HepG2 (cell line): ENCODE measurements at places on chromosomes 12 and 14. TPM values are rescaled to one million over a fixed set of nuclear protein-coding genes. Genes with fewer than 3 reads are reported as not detected.

The DDX51 gene
- 3.5 and 10.1 TPM in 2 replicates for total RNA-seq

The KCNK13 gene
- total RNA-seq, result 0.29 and 0.31 TPM in 2 replicates

GRCh38 chr14:81485781-81486180, 47.9 kb downstream of the SEL1L start:
- no peaks in the 10 kb centered on the region for H3K27me3 ChIP-seq
- no peaks in the 10 kb centered on the region for H3K4me1 ChIP-seq
- no peak for DNase-seq

DNA sequence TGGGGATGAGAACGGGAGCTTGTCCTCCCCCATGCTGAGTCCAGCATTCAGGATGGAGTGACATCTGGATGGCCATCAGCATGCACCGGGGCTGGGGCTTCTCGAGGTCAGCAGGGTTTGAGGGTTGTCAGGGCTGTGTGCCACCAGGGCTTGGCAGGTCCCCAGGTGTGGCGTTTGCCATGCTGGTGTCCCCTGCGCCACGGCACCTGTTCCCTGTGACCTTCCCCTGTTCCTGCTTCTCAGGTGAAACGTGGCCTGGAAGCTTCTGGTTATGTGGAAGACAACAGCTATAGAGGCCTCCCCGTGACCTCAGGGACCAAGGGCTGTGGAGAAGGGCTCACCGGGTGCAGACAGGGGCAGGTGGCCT, 152.4 kb downstream of the KIF26A start:
- H3K27ac ChIP-seq, result no peak overlapping the region
- no peaks in the 10 kb centered on the region for H3K4me1 ChIP-seq
- peaks cover 3% of the 10 kb centered on the region; the same call in 1 of the 2 replicates for H3K27me3 ChIP-seq
- H3K36me3 ChIP-seq, result no peaks in the 10 kb centered on the region
- DNase-seq, result no peak

GRCh38 chr12:76495556-76495955, 64.0 kb downstream of the OSBPL8 start:
- no peak overlapping the region for H3K4me3 ChIP-seq
- H3K27ac ChIP-seq, result no peak overlapping the region
- no peaks in the 10 kb centered on the region for H3K36me3 ChIP-seq
- H3K27me3 ChIP-seq, result no peaks in the 10 kb centered on the region
- no peaks in the 10 kb centered on the region for H3K4me1 ChIP-seq

The USP44 gene
- total RNA-seq, result 0.07 and 0.11 TPM in 2 replicates

- no peak for DNase-seq
- peaks cover 68% of the 10 kb centered on the region; the same call in 2 of the 3 replicates for H3K36me3 ChIP-seq
- H3K27me3 ChIP-seq, result no peaks in the 10 kb centered on the region
- no peak overlapping the region for H3K27ac ChIP-seq
These were observed 151.9 kb downstream of the ACSS3 start for GRCh38 chr12:81229759-81230158.

- H3K27me3 ChIP-seq, result no peaks in the 10 kb centered on the region
- no peaks in the 10 kb centered on the region for H3K4me1 ChIP-seq
- no peak for DNase-seq
- no peaks in the 10 kb centered on the region for H3K36me3 ChIP-seq
These were observed 229.1 kb upstream of the OR4E1 start for GRCh38 chr14:21902561-21903181.

DNA sequence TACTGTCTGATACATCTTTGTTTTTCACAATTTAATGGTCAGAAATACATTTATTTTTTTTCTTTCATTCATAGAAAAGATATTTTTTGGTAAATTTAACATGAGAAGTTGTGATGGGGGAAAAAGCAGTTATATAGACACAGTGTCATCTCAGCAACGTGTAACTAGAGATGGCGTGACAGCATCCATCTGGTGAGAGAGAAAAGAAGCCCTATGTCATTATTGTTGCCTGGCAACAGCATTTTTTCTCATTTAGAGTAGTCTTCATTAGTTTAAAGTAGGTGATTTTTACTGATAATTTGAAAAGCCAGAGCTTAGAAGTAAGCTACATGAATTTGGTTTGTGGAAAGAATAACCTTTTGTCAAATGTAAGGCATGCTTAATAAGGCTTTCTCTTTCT, 128.6 kb downstream of the ACSS3 start:
- H3K4me1 ChIP-seq, result peaks cover 35% of the 10 kb centered on the region
- peaks cover 18% of the 10 kb centered on the region; the same call in 2 of the 3 replicates for H3K36me3 ChIP-seq
- no peaks in the 10 kb centered on the region for H3K27me3 ChIP-seq
- H3K27ac ChIP-seq, result no peak overlapping the region

The GDF3 gene
- total RNA-seq, result not detected in 2 replicates

The FGF23 gene
- total RNA-seq, result not detected in 2 replicates

The TBC1D30 gene
- 0.21 and 0.42 TPM in 2 replicates for total RNA-seq

GRCh38 chr12:41564816-41565215, 376.7 kb downstream of the PDZRN4 start:
- no peaks in the 10 kb centered on the region; the same call in 1 of the 2 replicates for H3K27me3 ChIP-seq
- no peaks in the 10 kb centered on the region for H3K36me3 ChIP-seq
- no peak overlapping the region for H3K27ac ChIP-seq
- no peak overlapping the region for H3K4me3 ChIP-seq

DNA sequence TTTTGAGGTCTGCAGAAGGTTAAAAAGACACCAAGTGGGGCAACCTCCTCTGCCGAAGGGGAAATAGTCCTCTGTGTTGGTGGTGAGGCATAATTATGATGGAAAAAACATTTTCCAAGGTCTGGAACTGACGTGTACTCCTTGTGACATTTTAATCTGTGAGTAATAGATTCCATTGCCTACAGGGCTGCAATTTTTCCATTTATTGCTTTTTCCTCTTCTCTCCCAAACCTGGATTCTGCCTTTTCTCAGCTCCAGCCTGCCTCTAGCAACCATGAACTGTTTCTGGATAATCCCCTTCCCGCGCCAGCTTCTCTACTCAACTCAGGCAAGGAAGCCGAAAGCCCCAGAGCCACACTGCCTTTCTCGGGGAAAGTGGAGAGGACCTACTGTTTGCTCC, 230.1 kb upstream of the PLXNC1 start:
- no peak for DNase-seq
- H3K4me1 ChIP-seq, result no peaks in the 10 kb centered on the region
- no peaks in the 10 kb centered on the region for H3K36me3 ChIP-seq
- H3K27me3 ChIP-seq, result no peaks in the 10 kb centered on the region; the same call in 2 of the 3 replicates
- no peak overlapping the region for H3K4me3 ChIP-seq

The CIDEB gene
- total RNA-seq, result 22.4 and 35.8 TPM in 2 replicates

DNA sequence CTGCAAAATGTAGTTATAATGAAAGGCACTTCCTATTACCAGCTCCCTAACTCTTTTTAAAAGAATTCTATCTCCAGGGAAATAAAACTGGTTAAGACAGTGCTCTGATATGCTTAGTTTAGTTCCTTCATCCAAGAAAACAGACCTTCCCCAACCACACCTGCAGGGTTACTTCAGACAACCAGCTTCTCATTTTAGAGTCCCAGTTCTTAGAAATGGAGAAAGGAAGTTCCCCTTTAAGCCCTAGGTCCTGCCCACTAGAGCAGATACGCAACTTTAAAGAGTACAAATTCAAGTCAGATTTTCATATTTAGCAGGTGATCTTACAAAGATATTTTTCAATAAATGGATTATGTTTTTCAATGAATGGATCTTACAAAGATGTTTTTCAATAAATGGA, 4.4 kb upstream of the WSB2 start:
- no peaks in the 10 kb centered on the region for H3K27me3 ChIP-seq
- H3K36me3 ChIP-seq, result no peaks in the 10 kb centered on the region
- H3K4me3 ChIP-seq, result no peak overlapping the region
- DNase-seq, result no peak
- peaks cover 27% of the 10 kb centered on the region for H3K4me1 ChIP-seq

GRCh38 chr12:58148405-58148804, 207.0 kb downstream of the ATP23 start:
- no peaks in the 10 kb centered on the region for H3K4me1 ChIP-seq
- no peak overlapping the region for H3K27ac ChIP-seq

DNA sequence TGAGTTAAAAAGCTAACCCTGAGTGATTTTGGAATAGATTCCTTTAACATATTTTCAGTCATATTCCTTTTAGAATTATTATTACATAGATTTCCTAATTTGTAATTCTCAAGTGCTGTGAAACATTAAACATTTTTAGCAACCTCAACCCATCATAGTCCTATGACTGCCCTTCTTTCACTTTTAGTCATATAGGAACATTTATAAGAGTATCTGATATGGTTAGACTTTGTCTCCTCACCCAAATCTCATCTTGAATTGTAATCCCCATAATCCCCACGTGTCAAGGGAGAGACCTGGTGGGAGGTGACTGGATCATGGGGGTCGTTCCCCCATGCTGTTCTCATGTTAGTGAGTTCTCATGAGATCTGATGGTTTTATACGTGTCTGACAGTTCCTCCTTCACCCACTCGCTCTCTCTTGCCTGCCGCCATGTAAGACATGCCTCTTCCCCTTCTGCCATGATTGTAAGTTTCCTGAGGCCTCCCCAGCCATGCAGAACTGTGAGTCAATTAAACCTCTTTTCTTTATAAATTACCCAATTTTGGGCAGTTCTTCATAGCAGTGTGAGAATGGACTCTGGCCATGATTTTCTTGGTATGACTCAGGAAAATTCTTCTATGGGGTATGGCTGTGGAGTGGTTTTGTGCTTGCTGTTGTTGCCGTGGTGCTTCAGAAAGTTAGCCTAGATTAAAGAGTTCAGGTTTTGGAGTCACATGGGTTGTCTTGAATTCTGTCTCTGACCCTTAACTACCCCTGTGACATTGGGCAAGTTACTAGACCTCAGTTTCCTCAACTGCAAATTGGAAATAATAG, 83.9 kb downstream of the FUT8 start:
- no peak for DNase-seq
- no peaks in the 10 kb centered on the region for H3K36me3 ChIP-seq
- H3K4me3 ChIP-seq, result no peak overlapping the region
- no peak overlapping the region for H3K27ac ChIP-seq
- no peaks in the 10 kb centered on the region for H3K4me1 ChIP-seq
- H3K27me3 ChIP-seq, result no peaks in the 10 kb centered on the region

- H3K27ac ChIP-seq, result no peak overlapping the region
- H3K27me3 ChIP-seq, result no peaks in the 10 kb centered on the region
- no peak overlapping the region for H3K4me3 ChIP-seq
- H3K36me3 ChIP-seq, result no peaks in the 10 kb centered on the region
- DNase-seq, result no peak
- H3K4me1 ChIP-seq, result peaks cover 2% of the 10 kb centered on the region
These were observed 983 bp downstream of the MYF6 start for GRCh38 chr12:80708259-80708974.

DNA sequence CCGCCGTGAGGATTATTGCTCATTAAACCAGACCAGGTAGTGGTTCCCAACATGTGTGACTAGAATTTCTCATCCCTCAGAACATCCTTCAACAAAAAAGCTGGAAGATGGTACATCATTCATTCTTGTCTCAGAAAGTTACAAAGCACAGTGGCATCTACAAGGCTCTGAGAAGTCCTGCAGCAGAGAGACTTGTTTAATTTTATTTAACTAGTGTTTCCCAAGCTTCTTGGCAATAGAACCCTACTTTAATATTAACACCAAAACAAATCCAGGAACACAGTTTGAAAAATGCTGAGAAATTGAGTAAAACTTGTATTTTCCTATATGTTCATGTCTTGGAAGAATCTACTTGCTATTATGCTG, 54.8 kb downstream of the PLXNC1 start:
- no peaks in the 10 kb centered on the region for H3K36me3 ChIP-seq

The INHBC gene
- 1.5 and 1.8 TPM in 2 replicates for total RNA-seq

- H3K36me3 ChIP-seq, result no peaks in the 10 kb centered on the region
- DNase-seq, result no peak
- H3K27ac ChIP-seq, result no peak overlapping the region
- peaks cover 8% of the 10 kb centered on the region for H3K4me1 ChIP-seq
- no peak overlapping the region for H3K4me3 ChIP-seq
- H3K27me3 ChIP-seq, result no peaks in the 10 kb centered on the region
These were observed 33.3 kb upstream of the FGF6 start for GRCh38 chr12:4478933-4479332.

The ESRRB gene
- total RNA-seq, result 0.04 TPM in 1 of 2 replicates, not detected in the other

- no peaks in the 10 kb centered on the region for H3K4me1 ChIP-seq
- no peak overlapping the region for H3K27ac ChIP-seq
- no peak overlapping the region for H3K4me3 ChIP-seq
- no peaks in the 10 kb centered on the region for H3K36me3 ChIP-seq
- no peaks in the 10 kb centered on the region for H3K27me3 ChIP-seq
- no peak for DNase-seq
These were observed 193.1 kb downstream of the APAF1 start for GRCh38 chr12:98838231-98838647.

DNA sequence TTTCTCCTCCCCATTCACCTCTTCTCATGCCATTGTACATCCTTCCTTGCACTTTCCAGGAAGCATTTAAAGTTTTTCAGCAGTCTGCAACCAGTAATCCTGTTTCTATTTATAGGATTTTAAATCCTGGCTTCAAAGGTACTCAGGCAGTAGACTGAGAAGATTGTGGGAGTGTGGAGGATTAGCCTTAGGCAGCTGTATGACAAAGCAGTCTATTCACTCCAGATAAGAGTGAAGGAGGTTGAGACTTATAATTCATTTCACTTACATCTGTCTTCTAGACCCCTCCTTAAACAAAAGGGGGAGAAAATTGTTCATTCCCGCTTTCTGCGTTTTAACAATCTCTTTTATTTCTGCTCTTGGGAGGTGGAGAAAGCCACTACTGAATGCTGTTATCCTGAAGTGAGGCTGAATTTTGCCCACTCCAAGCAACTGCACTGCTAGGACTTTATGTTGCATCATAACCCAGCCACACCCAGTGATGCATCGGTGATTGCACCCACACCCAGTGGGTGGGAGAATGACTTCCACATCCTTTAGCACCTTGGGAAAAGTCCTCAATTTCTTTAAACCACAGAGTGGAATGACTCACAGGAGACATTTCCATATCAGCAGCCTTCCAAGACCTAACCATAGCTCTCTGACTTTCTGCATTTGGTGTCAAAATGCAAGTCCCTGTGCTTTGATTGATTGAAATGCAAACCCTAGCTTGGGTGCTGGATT, 382.5 kb upstream of the ATP2B1 start:
- no peak for DNase-seq
- no peaks in the 10 kb centered on the region for H3K27me3 ChIP-seq
- H3K4me3 ChIP-seq, result no peak overlapping the region
- H3K27ac ChIP-seq, result no peak overlapping the region
- H3K4me1 ChIP-seq, result no peaks in the 10 kb centered on the region
- H3K36me3 ChIP-seq, result no peaks in the 10 kb centered on the region

The HSPB8 gene
- total RNA-seq, result 0.44 and 0.49 TPM in 2 replicates

- peaks cover 1% of the 10 kb centered on the region; the same call in 1 of the 2 replicates for H3K27me3 ChIP-seq
- DNase-seq, result no peak
- H3K4me3 ChIP-seq, result no peak overlapping the region
These were observed 10.1 kb upstream of the SAV1 start for GRCh38 chr14:50678163-50678562.
